ENCODE measurements at places on chromosomes 11 and 22.

- no peak for DNase-seq
Measured at GRCh38 chr11:10072841-10073240, 221.2 kb downstream of the SBF2 start.

GRCh38 chr11:35983981-35984380 lies 40.1 kb downstream of the LDLRAD3 start:
- DNase-seq = no peak

- no peak for DNase-seq
Measured at GRCh38 chr11:77561257-77561656, 28.5 kb upstream of the AQP11 start.

- DNase-seq = no peak
Measured at GRCh38 chr11:87296627-87297026, 258.9 kb downstream of the TMEM135 start.

DNA sequence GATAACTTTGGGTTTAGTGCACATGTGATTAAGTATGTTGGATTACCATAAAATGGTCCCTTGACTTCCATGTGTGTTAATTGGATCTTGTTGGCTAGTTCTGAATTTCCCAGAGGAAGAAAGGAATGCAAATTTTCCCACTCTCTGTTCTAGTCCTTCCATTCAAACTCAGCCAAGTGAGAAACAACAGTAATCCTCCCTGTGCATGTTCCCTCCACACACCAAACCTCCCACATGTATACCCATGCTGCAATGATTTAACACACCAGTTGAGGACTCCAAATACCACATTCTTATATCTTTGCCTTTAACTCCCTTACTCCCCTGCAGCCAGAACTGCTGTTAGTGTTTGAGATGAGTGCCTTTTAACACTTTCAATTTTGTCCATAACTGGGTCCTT lies 1158.9 kb downstream of the DLG2 start:
- DNase-seq = no peak

DNA sequence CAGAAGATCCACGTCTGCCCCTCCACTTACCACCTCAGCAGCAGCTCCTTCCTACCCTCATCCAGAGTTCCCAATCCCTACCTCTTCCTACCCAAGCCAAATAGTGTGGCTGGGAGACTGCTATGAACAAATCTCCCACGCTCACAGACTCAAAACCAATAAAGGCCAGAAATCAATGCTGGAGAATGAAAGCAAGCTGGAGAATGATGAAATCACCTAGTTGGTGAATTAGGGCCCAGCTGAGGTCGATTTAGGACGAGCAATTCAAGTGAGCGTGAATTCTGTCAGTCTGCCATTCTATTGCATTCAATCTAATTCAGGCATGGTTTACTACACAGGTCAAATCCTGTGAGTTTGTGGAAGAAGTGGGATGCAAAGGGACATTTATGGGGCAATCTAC lies 22.5 kb downstream of the COMMD9 start:
- no peak for DNase-seq

DNA sequence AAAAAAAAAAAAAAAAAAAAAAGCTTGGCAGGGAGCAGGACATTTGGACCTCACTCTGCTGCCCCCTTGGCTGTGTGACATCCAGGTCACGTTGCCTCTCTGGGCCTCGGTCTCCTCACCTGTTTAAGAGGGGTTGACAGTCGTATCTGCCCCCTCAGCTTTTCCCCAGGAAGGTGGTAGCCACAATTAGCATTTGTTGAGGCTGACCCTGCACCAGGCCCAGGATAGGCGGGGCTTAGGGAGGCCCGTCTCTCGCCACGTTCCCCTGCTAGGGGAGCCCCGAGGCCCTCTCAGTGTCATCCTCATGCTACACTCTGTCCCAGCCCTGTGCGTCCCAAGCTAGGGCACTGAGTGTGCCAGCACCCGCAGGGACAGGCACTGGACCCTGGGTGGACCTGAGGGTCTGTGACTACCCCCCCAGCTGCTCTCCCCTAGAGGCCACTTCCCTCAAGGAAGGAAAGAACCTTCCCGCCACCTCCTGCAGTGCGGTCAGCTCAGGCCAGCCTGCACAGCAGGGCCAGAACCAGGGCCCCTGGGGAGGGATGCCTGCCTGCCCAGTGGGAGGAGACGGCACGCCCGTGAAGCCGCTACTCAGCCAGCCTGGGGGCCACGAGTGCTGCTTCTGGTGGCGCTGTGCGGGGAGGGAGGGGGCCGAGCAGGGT lies 38.5 kb upstream of the PPARA start:
- no peak for DNase-seq

- no peak for DNase-seq
Measured at GRCh38 chr11:69333879-69334278, 39.9 kb downstream of the MYEOV start.

DNA sequence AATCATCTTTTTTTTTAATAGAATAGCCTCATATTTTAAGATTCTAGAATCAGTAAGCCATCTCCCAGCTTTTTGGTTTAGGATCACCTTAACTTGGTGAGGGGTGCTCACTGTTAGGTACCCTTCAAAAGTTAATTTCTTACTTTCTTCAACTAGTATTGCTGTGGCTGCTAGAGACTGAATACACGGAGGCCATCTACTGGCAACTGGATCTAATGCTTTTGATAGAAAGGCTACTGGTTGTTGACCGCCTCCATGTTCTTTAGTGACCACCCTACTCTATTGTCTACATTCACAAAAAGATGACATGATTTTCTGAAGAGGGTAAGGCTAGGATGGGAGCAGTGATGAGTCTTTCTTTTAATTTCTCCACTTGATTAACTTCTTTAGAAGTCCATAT lies 16.7 kb upstream of the ALDH3B2 start:
- DNase-seq = no peak

GRCh38 chr11:134322553-134322952 lies 9.2 kb upstream of the GLB1L2 start:
- DNase-seq = no peak

DNA sequence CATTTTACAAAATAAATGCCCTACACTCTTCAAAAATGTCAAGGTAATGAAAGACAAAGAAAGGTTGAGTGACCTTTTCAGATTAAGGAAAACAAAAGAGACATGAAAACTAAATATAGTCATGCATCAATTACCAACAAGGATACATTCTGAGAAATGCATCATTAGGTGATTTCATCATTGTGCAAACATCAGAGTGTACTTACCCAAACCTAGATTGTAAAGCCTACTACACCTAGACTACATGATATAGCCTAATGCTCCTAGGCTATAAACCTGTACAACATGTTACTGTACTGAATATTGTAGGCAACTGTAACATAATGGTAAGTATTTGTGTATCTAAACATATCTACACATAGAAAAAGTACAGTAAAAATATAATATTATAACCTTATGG lies 26.7 kb downstream of the INTS4 start:
- DNase-seq = no peak

GRCh38 chr11:134975866-134976376 lies 563.9 kb upstream of the B3GAT1 start:
- no peak for DNase-seq

DNA sequence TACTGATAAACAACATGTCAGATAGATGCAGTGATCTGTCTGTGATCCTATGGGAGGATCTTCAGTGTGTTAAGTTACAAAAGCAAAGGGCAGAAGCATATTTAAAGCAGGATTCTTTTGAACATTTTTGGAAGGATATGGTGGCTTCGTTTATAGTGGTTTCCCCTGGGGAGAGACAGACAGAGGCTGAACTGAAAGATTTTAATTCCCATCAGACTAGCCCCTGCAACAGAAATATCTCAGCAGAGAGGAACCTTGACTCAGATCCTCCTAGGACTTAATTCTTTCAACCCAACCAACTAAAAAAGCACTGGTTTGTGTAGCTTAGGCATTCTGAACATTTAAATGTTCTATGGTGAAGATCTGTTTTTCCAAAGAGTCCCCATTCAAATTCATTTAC lies 5.7 kb downstream of the CLTCL1 start:
- DNase-seq = no peak

DNA sequence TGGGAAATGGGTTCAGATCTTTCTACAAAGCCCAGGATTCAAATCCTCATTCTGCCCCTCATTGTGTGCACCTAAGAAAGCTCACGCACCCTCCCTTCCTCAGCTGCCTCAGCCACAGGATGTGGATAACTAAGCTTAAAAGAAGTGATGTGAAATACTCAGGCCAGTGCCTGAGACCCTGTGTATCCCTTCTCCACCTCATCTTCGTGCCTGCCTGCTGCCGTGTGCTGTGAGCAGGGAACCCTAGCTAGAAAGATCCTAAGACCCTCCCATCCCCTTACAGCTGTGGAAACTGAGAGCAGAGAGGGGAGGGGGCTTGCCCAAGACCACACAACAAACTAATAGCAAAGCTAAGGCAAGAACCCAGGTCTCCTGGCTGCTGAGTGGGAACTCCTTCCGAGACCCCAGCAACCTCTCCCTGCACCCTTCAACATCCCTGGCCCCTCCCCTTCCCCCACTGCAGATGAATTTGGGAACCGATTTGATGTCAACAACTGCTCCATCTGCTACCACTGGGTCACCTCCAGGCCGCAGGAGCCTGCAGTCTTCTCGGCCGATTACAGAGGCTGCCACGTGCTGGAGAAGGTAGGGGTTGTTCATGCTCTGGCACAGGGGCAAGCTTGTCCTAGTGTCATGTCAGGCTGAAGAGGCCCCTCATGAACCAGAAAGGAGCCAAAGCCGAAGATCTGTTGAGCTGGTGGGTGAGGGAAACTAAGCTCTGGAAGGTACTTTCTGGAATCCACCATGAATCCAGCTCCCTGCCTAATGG lies 1.5 kb downstream of the ZP1 start:
- DNase-seq = no peak

- DNase-seq = no peak
Measured at GRCh38 chr22:40553014-40553554, 83.4 kb downstream of the MRTFA start.

GRCh38 chr11:90805172-90805571 lies 582.3 kb upstream of the CHORDC1 start:
- no peak for DNase-seq

DNA sequence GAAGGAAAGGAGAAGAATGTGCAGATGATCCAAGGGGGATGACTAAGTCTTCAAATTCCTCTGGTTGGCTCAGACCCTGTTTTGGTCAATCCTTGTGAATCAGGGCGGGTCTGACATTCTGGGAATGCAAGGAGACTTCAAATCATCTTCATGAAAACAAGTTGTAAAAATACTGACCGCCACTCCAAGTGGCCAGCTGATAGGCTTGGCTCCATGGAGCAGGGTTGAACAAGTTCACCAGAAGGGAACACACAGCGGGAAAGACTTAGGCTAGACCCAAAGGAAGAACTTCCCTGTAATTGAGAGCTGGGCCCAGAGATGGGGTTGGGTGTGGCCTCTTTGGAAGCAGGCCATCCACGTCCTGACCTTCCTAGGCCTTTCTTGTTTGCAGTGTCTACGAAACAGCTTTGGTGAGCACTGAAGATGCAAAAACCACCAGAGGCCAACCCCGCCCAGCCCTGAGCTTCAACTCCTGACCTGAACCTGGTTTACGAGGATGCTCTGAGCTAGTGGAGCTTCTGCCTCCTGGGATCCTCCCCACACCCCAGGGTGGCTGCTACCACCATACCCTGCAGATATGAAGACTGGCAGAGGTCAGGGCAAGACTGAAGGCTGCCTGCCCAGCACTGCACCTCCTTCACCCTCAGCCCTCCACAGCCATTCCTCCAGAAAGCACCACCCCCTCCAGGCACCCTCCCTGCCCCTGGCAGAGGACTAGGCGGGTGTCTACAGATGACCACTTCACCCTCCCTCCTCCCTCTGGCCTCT lies 26.1 kb downstream of the GDPD5 start:
- DNase-seq = peak; percentile 85

DNA sequence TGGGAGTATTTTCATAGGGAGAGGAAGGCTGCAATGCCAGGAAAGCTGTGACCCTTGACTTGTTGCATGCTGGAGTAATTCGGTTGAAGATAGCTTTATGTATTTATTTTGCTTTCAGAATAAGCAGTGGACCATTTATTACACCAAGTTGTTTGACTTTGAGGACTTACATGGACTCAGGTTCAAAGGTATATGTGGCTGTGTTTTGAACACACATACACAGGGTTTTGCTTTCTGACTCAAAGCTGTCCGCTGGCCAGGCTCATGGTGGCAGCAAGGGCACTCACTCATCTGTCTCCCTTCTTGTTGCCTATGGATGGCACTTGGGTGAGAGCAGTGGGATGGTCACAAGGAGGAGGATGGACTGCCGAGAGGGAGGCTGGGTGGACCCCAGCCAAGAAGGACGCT lies 6.5 kb downstream of the TIMP3 start:
- DNase-seq = no peak

- DNase-seq = no peak
Measured at GRCh38 chr11:3914805-3915204, 59.3 kb downstream of the STIM1 start.

- no peak for DNase-seq
Measured at GRCh38 chr11:10611979-10612862, 43.8 kb upstream of the LYVE1 start.

DNA sequence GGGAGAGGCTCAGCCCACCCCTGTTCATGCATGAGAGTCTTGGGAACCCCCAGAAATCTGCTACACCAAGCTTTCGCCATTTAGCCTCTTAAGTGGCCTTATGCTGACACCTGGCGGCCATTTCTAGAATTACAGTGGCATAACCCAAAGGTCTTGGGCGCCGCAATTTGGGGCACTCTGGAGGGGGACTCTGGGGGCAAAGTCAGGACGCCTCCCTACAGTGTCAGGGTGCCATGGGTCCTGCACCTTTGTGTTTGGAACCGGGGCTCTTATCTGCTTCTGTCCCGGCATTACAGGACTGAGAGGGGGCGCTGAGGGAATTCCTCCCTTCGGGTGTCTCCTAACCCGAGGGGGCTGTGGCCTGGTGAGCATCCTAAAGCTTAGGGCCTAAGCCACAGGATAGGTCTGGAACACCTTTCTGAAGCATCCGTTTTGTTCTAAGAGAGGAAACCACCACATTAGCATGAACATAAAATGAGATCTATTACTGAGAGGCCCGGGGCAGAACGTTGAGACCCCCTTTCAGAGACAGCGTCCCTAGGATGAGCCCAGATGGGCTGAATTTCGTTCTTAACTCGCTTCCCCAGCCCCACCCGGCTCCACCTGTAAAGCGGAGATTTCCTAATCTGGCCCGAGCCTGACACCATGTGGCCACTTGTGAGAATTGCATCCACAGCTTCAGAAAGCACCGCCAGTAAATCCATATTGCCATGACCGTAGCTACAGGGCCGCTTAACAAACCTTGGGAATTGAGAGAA lies 9.3 kb downstream of the INS start:
- no peak for DNase-seq

DNA sequence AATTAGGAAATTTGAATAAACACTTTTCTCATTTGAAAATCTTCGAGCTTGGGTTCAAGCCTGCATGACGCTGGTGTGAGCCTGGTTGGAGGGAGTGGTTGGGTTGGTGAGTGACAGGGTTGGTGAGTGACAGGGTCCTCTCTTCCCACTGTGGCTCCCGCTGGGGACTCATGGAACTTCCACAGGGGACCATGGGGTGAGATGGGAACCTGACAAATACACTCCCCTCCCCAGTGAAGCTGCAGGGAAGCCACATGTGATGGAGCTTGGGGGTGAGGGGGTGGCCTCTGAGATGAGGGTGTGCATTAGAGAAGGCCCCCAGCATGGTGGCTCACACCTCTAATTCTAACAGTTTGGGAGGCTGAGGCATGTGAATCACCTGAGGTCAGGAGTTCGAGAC lies 66.8 kb downstream of the RTL6 start:
- no peak for DNase-seq

Measured in fibroblast of skin of left biceps (primary cell).